ENCODE measurements at places on chromosomes 12 and 14.

GRCh38 chr12:84811291-84811690 lies 101.3 kb downstream of the SLC6A15 start:
- no peak for DNase-seq

DNA sequence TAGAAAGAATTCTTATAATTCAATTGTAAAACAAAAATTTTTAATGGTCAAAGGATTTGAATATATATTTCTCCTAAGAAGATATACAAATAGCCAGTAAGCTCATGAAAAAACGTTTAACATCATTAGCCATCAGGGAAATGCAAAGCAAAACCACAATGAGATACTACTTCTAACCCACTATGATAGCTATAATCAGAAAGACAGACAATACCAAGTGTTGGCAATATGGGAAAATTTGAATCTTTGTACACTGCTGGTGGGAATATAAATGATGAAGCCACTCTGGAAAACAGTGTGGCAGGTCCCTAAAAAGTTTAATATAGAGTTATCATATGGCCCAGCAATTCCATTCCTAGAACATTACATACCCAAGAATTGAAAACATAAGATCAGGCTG lies 25.4 kb downstream of the RALGAPA1 start:
- DNase-seq = no peak

GRCh38 chr14:37599507-37600368 lies 4.3 kb downstream of the TTC6 start:
- DNase-seq = no peak

DNA sequence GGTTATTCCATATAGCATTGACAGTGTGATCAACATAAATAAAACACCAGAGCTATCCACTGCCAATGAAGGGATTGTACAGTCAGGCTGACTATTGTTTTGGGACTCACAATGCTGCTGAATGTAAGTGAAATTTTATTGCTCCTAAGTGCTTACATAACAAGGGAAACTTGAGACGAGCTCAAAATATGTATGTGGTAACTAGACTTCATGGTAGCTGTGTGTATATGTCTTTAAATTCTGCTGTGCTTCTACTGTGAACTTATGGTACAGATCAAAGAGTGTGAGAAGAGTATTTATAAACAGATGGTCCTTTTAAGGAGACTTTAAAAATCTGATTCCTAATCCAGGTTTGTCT lies 6.9 kb downstream of the FLRT2 start:
- no peak for DNase-seq

DNA sequence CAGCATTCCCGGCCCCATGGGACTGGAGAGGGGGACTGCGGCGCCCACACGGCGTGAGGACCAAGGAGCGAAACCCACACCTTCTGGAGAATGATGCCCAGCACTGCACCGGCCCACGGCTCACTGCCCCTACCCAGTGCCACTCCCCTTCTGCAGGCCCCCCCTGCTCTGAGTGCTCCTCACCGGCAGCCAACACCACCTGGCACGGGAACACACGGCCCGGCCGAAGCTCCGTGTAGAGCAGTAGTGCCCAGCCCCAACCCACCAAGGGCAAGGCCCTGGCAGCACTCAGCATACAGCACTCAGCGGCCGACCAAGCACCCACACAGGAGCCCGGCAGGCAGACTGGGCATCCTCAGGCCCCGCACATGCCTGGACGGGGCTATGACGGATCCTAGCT lies 13.4 kb downstream of the BTBD6 start:
- DNase-seq = no peak

- no peak for DNase-seq
Observed at GRCh38 chr14:55313480-55313879, 42.3 kb downstream of the FBXO34 start.

DNA sequence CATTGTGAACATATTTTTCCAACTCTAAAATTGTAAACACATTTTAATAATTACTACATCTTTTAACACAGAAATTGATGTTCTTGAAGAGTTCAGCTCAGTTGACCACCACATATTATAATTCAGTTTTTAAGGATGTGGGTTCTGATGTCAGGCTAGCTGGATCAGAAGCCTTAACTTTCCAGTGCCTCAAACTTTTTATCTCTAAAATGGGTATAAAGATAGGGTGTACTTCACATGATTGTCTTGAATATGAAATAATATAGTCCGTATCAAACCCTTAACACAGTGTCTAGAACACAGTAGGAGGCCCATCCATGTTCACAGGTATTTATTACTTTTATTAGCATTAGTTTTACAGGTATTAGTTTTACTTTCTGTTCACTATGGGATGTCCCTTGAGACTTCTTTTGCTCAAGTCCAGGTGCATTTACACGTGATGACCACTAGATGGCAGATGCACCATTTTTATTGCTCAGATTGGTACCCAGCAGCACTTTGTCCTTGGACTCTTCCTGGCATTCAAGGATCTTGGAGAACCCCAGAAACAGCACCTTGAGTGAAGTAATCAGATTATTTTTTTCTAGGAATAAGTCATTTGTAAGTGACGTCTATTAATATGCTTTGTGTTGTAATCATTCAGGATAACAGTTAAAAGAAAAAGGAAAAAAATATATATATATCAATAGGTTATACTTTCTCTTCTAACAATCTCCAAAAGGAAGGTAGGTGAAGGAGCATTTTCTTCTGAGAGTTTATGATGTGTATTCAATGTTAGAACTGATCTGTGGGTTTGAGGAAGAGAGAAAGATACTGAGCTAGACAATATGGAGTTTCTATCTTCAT lies 580.2 kb downstream of the ETNK1 start:
- peak; percentile 41 for DNase-seq

DNA sequence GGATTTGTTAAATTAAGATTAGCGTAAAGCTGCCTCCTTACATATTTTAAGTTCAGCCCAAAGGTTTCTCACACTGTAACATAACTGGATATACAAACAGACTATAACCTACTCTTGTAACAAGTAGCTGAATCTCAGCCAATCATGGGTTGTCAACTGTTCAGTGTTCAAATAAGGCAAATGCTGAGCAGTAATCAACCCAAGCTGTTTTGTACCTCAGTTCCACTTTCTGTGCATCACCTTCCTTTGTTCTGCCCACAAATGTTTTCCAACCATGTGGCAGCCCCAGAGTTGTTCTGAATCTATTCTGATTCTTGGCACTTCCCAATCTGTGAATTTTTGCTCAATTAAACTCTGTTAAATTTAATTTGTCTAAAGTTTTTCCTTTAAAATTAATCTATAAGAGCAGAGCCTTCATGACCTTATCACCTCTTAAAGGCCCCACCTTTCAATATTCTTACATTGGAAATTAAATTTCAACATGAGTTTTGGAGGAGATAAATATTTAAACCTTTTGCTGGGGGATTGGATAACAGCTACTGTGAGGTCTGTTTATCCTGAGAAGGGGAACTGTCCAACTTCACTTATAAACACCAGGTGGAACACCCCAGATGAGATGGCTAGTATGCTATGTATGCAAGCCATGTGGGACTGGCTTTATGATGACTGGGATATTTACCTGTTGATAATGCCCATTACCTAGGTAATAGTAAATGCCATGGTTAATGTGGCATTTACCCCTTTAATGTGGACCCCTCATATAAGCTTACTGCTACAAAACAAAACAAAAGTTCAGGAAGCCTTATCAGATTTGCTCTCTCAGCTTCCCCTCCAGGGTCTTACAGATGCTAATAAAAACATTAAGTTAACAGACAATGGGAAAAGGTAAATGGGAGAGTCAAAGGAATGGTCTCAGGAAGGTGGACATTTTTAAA lies 42.2 kb upstream of the ARID2 start:
- DNase-seq = no peak

GRCh38 chr14:24368562-24369252 lies 723 bp downstream of the NFATC4 start:
- DNase-seq = no peak

DNA sequence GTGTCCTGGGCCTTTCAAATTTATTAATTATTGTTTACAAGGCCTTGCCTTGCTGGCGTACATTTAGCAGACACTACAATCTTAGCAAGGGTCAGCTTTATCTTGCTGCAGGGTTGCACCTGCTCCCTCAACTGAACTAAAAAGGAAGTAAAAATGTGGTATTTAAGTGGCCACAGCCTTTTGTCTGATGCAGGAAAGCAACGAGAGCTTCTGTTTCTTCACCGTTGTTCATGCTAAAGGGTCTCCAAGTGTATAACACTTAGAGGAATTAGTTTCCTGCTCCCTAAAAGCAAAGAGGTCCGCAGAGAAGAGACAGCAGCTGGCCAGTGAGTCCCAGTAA lies 62.8 kb upstream of the EGLN3 start:
- no peak for DNase-seq

- DNase-seq = no peak
Observed at GRCh38 chr14:36870776-36871175, 209.1 kb downstream of the PAX9 start.

GRCh38 chr12:6302621-6303020 lies 7.9 kb upstream of the PLEKHG6 start:
- no peak for DNase-seq

All from smooth muscle cell of the brain vasculature (primary cell).